Ascending aorta (tissue), 2 donors: ENCODE measurements at places on chromosomes 3 and 15. TPM values are rescaled to one million over a fixed set of nuclear protein-coding genes. Genes with fewer than 3 reads are reported as not detected.
A peak's percentile ranks its signal among the peaks of the same experiment; 100 is the strongest.

The PLA2G4E gene
- total RNA-seq = not detected

The CHRNA7 gene
- total RNA-seq = 2.6 TPM

The ETV5 gene
- total RNA-seq = 15.8 TPM

The DNAH12 gene
- total RNA-seq = not detected

The CHL1 gene
- total RNA-seq = 0.53 TPM

The RETNLB gene
- total RNA-seq = not detected

DNA sequence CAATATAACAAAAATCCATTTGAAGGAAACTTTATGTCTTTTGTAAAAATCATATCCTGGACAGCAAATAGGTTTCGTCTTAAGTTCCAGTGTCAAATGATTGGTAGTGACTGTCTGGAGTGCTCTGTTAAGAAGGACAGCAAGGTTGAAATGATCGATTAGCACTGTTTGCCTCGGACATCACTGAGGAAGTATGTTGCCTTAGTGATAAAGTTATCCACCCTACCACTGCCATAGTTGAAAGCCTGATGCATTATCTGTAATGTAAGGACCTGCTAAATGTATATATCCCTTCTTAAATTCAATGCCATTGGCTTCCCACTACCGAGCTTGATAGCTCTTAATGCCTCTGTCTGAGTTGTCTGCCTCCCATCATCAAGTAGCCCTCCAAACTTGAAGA, 70.0 kb downstream of the CFAP20DC start:
- H3K4me3 ChIP-seq = no peak overlapping the region
- no peaks in the 10 kb centered on the region for H3K4me1 ChIP-seq
- no peaks in the 10 kb centered on the region for H3K27me3 ChIP-seq

DNA sequence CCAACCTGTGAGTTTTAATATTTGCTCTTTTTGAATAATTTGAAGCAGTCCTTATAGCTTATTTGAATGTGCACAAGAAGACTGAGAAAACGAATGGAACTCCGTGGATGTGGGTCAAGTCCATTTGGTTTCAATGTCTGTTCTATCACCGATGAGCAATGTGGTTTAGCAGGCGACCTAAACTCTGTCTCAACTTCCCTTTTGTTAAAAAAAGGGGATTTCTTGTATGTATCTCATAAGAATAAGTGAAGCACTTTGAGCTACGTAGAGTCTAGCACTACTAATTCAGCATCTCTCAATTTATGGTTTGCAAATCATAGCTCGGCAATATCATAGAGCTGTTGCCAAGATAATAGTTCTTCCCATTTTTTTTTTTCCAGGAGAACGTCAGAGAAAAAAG, 4.6 kb upstream of the SKIL start:
- no peaks in the 10 kb centered on the region for H3K27me3 ChIP-seq
- H3K4me1 ChIP-seq = peaks cover 6% of the 10 kb centered on the region
- no peak overlapping the region for H3K4me3 ChIP-seq
- DNase-seq = no peak

DNA sequence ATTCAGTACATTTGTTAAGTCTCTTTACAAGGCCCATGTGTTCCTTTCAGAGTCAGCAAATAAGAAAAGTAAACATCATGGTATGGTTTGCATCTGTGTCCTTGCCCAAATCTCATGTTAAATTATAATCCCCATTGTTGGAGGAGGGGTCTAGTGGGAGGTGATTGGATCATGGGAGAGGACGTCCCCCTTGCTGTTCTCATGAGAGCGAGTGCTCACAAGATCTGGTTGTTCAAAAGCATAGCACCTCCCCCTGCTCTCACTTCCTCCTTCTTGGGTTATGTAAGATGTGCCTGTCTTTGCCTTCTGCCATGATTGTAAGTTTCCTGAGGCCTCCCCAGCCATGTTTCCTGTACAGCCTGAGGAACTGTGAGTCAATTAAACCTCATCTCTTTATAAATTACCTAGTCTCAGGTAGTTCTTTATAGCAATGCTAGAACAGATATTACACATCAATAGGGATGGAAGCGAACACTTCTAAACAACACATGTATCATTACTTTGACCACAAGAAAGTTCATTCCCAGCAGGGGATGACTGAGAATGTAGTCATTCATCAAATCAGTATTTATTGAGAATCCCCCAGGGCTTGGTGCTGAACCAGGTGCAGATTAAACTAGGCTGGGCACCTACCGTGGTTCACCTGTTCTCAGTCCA, 4.1 kb downstream of the EFCAB12 start:
- H3K27me3 ChIP-seq = no peaks in the 10 kb centered on the region
- no peak for DNase-seq
- no peak overlapping the region for H3K4me3 ChIP-seq
- H3K36me3 ChIP-seq = no peaks in the 10 kb centered on the region
- H3K27ac ChIP-seq = no peak overlapping the region
- no peaks in the 10 kb centered on the region for H3K4me1 ChIP-seq

GRCh38 chr3:113253702-113254101, 42.3 kb downstream of the BOC start:
- H3K27me3 ChIP-seq = no peaks in the 10 kb centered on the region
- H3K36me3 ChIP-seq = peaks cover 14% of the 10 kb centered on the region
- DNase-seq = no peak
- no peak overlapping the region for H3K4me3 ChIP-seq
- H3K27ac ChIP-seq = peak overlapping the region; percentile 77

- H3K36me3 ChIP-seq = peaks cover 56% of the 10 kb centered on the region
- DNase-seq = no peak
- no peaks in the 10 kb centered on the region for H3K4me1 ChIP-seq
- no peaks in the 10 kb centered on the region for H3K27me3 ChIP-seq
- no peak overlapping the region for H3K27ac ChIP-seq
- no peak overlapping the region for H3K4me3 ChIP-seq
These were observed 55.4 kb downstream of the ARMC8 start for GRCh38 chr3:138242466-138242865.

GRCh38 chr3:131608296-131608695, 105.5 kb upstream of the MRPL3 start:
- H3K4me1 ChIP-seq = no peaks in the 10 kb centered on the region
- H3K36me3 ChIP-seq = no peaks in the 10 kb centered on the region
- H3K27me3 ChIP-seq = no peaks in the 10 kb centered on the region

- H3K27ac ChIP-seq = peak overlapping the region; percentile 36
- H3K4me1 ChIP-seq = peaks cover 5% of the 10 kb centered on the region
- DNase-seq = no peak
- H3K27me3 ChIP-seq = no peaks in the 10 kb centered on the region
These were observed 84.3 kb upstream of the TNFSF10 start for GRCh38 chr3:172607305-172608121.

GRCh38 chr3:32313723-32314473, 75.4 kb downstream of the CMTM8 start:
- H3K36me3 ChIP-seq = no peaks in the 10 kb centered on the region
- H3K27me3 ChIP-seq = no peaks in the 10 kb centered on the region
- no peak for DNase-seq
- H3K4me3 ChIP-seq = no peak overlapping the region
- no peak overlapping the region for H3K27ac ChIP-seq

- no peaks in the 10 kb centered on the region for H3K4me1 ChIP-seq
- H3K27me3 ChIP-seq = no peaks in the 10 kb centered on the region
- H3K27ac ChIP-seq = no peak overlapping the region
- no peak overlapping the region for H3K4me3 ChIP-seq
- DNase-seq = no peak
These were observed 26.6 kb downstream of the APBA2 start for GRCh38 chr15:28912422-28912821.

DNA sequence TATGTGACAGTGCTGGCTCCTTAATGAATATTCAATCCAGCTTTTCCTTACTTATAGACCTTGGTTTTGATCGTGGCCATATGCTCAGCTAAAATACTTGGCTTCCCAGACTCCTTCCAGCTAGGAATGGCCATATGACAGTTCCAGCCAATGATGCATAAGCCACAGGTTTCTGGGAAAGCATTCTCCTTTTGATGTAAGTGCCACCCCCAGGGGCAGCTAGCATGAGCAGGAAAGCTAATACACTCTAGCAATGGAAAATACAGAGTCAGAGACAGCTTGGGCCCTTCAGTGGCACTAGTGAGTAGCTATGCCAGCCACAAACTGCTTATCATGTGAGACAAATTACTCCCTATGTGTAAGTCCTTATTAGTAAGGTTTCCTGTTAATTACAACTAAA, 26.7 kb downstream of the TBC1D2B start:
- H3K27me3 ChIP-seq = no peaks in the 10 kb centered on the region
- DNase-seq = no peak
- peaks cover 11% of the 10 kb centered on the region for H3K36me3 ChIP-seq
- no peak overlapping the region for H3K4me3 ChIP-seq
- H3K27ac ChIP-seq = no peak overlapping the region

DNA sequence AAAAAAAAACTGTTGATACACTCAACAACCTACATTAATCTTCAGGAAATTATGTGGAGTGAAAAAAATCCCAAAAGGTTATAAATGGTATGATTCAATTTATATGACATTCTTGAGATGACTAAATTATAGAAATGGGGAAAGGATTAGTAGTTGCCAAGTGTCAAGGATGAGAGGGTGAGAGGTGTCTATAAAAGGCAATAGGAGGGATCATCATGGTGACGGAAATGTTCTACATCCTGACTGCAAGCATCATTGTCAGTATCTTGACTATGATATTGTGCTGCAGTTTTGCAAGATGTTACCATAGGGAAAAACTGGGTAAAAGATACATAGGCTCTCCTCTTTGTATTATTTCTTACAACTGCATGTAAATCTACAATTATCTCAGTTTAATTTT, 125.6 kb downstream of the FRMD5 start:
- DNase-seq = no peak
- H3K36me3 ChIP-seq = no peaks in the 10 kb centered on the region
- H3K27me3 ChIP-seq = no peaks in the 10 kb centered on the region
- H3K27ac ChIP-seq = no peak overlapping the region
- H3K4me1 ChIP-seq = no peaks in the 10 kb centered on the region

DNA sequence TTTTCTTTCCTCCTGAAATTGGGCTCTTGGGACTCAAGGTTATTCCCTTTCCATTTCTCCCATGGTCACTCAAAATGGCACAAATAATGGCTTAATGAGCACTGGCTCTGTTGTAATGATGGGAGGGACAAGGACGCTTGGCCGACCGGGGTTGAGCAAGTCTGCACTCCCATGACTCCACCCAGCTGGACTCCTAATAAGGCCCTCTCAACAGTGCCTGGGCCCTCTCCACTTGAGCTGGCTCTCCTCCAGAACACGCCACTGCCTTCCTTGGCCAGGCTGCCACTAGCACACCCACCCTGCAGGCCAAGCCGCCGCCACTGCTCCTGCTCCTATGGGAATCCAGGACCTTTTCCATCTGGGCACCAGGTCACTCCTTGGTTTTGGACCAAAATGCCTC, 42.3 kb downstream of the ADCY5 start:
- no peaks in the 10 kb centered on the region for H3K27me3 ChIP-seq
- peaks cover 54% of the 10 kb centered on the region for H3K4me1 ChIP-seq
- H3K27ac ChIP-seq = peak overlapping the region; percentile 87
- H3K4me3 ChIP-seq = no peak overlapping the region

- H3K27me3 ChIP-seq = no peaks in the 10 kb centered on the region
- no peak overlapping the region for H3K27ac ChIP-seq
- H3K36me3 ChIP-seq = no peaks in the 10 kb centered on the region
- no peak overlapping the region for H3K4me3 ChIP-seq
- H3K4me1 ChIP-seq = peaks cover 13% of the 10 kb centered on the region
These were observed 2.7 kb upstream of the AMOTL2 start for GRCh38 chr3:134376786-134377426.

GRCh38 chr3:125057186-125057850, 1.5 kb upstream of the HEG1 start:
- DNase-seq = no peak
- H3K27me3 ChIP-seq = no peaks in the 10 kb centered on the region
- H3K4me1 ChIP-seq = peaks cover 15% of the 10 kb centered on the region
- no peaks in the 10 kb centered on the region for H3K36me3 ChIP-seq

DNA sequence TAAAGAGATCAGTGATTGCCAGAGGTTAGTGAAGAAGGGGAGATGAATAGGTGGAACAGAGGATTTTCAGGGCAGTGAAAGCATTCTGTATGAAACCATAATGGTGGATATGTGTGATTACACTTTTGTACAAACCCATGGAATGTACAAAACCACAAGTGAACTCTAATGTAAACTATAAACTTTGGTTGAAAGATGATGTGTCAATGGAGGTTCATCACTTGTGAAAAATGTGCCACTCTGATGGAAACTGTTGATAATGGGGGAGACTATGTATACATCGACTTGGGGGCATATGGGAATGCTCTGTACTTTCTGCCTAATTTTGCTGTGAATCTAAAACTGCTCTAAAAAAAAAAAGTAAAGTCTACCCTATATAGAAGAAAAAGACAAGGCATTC, 68.7 kb upstream of the ARHGEF3 start:
- no peak overlapping the region for H3K27ac ChIP-seq
- no peak for DNase-seq
- H3K27me3 ChIP-seq = no peaks in the 10 kb centered on the region

DNA sequence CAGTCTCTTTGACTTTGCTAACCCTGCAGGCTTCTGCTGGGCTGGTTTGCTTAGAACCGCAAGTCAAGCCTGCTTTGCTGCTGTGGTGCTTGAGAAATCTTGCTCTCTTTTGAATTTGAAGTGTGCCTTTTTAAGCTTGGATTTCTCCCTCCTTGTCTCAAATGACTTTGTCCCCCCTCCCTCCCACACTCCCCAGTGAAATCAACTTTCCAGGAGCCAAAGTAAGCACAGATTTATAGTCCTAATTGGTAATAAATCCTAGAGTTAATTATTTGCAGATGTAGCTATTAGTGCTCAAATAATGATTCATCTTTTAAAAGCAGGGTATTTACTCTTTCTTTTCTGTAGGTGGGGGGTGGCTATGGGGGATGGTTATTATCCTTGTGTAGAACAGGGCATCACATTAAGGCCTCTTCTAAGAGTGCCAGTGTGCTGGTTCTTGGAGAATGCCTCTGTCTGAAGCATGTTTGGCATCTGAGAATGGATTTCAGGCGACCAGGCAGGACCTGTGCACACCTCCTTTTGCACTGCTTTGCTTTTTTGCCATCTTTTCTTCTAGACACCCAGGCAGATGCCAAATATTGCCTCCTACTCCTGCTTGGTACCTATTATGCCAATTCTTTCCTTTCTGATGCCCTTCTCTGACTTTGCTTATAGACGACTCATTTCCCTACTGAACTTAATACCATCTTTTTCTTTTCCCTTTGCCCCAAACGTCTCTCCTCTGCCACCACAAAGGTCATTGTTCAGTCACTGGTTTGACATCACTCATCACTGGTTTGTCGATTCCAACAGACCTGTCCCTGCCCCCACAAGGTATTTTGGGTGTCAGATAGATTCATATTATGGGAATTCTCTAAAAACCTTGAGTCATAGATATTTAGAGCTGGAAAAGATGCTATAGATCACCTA, 50.7 kb downstream of the CLDN11 start:
- DNase-seq = no peak
- H3K36me3 ChIP-seq = no peaks in the 10 kb centered on the region
- no peaks in the 10 kb centered on the region for H3K4me1 ChIP-seq
- H3K27ac ChIP-seq = no peak overlapping the region
- H3K27me3 ChIP-seq = no peaks in the 10 kb centered on the region
